ENCODE measurements at places on chromosomes 2 and 18.

DNA sequence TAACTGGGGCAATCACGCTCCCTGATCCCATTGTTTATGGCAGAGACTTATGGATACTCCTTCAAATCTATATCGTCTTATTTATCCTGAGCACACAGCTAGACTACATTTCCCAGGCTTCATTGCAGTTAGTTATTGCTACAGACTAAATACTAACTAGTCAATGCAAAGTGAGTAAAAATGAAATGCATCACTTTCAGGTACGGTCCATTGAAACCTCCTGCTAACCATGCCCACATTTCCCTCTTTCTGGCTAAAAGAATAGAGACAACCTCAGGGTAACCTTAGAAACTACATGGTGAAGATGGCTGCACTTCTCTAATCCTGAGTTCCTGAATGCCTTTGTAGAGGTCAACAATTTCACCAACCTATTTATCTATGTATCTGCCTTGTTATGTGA, 437.4 kb downstream of the EPHA4 start:
- DNase-seq, result no peak

GRCh38 chr18:51890762-51891161, 449.2 kb upstream of the DCC start:
- DNase-seq, result no peak

- no peak for DNase-seq
These were observed 254.3 kb downstream of the LRRTM1 start for GRCh38 chr2:80050246-80050645.

DNA sequence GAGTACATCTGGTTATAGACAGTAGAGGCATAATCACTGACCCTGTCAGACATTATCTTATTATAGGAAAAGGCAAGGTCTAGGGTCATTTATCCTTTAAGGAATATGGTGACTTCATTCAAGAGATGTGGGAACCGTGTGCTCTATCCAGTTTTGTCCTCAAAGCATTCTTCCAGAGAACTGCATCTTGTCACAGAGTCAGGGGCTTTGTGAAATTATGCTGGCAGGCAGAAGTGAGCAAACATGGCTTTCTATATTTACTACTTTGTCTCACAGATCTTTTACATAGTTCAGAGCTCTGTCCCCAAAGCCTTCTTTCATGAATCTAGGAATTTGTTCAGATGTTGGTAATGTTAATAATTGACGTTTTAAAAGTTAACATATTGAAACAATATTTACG, 177.4 kb downstream of the ASXL3 start:
- no peak for DNase-seq

GRCh38 chr2:239611222-239611795, 210.5 kb upstream of the HDAC4 start:
- no peak for DNase-seq

DNA sequence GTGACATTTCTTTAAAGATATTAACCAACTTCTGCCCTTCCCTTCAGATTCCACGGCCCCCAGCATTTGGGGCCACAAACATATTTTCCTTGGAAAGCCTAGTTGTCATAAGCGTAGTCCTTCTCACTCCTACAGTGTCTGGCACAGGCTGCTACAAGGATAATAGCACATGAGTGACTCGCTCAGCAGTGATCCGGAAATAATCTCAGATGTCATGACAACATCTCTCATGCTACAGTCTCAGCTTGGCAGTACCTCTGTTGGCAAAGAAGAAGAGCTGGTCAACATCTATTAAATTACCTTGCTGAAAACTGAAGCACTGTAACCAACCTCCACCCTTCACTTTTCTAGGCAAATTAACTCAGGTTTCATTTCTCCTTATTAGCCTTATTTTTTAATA, 351.7 kb downstream of the RAD51AP2 start:
- DNase-seq, result no peak

GRCh38 chr2:45020439-45020838, 11.2 kb upstream of the SIX2 start:
- DNase-seq, result no peak

GRCh38 chr2:169073211-169073962, 4.0 kb downstream of the DHRS9 start:
- no peak for DNase-seq

DNA sequence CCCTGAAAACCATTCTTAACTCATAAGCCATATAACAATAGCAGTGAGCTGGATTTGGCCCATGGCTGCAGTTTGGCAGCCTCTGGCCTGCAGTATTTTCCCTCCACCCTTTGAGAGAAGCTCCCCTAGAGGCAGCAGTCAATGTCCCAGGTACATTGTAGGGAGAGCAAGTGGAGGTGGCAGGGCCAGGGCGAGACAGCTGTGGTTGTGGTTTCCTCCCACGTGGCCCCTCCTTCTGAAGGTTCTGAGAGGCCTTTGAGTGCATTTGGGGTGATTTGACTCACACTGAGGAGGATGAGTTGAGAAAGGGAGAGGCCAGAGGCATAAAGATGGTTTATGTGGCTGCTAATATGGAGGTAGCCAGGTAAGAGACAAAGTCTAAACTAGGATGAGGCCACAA, 45.5 kb upstream of the LDAH start:
- DNase-seq, result no peak

DNA sequence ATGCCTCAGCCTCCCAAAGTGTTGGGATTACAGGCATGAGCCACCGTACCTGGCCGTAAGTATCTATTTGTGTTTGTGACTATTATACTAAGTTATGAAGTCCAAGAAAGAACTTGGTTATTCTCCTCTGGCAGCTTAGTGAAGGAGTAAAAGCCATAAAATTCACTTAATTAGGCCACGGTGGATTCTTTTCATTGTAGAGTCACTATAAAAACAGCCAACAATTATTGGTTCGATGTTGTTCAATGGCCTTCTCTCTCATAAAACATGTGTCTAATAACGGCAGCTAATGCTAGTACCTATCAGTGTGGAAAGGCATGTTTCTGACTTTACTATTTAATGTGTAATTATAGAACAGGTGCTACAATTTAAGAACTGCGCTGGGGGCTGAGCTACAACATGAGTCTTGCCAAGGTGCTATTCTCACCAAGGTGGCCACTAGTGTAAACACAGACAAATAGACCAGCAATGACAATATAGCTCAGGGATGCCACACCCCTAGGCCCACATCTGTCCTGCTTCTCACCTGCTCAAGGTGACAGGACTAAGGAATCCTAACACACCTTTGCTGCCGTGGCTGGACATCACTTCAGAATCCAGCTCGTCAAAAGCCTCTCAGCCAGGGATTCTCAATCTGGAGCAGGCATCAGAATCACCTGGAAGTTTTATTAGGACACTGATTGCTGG, 17.2 kb downstream of the ATP8B1 start:
- no peak for DNase-seq
